Left lung (tissue), 14 donors: ENCODE measurements at places on chromosomes 7 and 10. TPM values are rescaled to one million over a fixed set of nuclear protein-coding genes. Genes with fewer than 3 reads are reported as not detected.

DNA sequence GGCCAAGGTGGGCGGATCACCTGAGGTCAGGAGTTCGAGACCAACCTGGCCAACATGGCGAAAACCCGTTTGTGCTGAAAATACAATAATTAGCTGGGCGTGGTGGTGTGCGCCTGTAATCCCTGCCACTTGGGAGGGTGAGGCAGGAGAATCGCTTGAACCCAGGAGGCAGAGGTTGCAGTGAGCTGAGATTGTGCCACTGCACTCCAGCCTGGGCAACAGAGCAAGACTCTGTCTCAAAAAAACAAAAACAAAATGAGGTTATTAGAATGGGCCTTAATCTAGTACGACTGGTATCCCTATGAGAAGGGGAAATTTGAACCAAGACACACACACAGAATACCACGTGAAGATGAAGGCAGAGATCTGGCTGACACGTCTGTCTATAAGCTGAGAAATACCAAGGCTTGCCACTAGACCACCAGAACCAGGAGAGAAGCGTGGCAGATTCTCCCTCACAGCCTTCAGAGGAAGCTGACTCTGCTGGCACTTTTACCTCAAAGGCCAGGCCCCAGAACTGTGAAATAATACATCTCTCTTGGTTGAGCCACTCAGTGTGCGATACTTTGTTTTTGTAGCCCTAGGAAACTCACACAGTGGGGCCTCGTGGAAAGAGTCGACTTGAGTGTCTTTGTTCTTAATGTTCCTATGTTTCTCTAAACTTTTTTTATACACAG lies 59.6 kb downstream of the TMEM209 start:
- no peak for DNase-seq

- no peak for DNase-seq
Measured at GRCh38 chr10:60399328-60399727, 9.7 kb upstream of the ANK3 start.

Gene CCL24
- 1.7 TPM for total RNA-seq

Gene ELFN1
- 1.6 TPM for total RNA-seq

DNA sequence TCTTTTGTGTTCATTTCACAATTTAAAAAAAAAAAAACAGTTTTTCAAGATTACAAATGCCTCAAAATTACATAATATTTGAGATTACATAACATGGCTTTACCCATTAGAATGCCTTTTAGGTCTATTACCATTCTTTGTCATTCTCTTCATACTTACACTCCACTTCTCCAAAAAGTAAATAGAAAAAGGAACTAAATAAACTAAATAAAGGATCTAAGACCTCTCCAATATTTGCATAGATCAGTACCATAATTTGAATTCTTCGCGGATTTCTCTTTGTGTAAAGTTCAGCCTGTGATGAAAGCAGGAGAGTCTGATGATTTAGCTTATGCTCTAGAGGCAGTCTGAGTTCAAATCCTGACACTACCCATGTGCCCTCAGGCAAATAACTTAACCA lies 56.4 kb upstream of the C1GALT1 start:
- DNase-seq = no peak

GRCh38 chr10:74363727-74364126 lies 212.7 kb downstream of the ADK start:
- no peak for DNase-seq

Gene DBNL
- 119 TPM for total RNA-seq

DNA sequence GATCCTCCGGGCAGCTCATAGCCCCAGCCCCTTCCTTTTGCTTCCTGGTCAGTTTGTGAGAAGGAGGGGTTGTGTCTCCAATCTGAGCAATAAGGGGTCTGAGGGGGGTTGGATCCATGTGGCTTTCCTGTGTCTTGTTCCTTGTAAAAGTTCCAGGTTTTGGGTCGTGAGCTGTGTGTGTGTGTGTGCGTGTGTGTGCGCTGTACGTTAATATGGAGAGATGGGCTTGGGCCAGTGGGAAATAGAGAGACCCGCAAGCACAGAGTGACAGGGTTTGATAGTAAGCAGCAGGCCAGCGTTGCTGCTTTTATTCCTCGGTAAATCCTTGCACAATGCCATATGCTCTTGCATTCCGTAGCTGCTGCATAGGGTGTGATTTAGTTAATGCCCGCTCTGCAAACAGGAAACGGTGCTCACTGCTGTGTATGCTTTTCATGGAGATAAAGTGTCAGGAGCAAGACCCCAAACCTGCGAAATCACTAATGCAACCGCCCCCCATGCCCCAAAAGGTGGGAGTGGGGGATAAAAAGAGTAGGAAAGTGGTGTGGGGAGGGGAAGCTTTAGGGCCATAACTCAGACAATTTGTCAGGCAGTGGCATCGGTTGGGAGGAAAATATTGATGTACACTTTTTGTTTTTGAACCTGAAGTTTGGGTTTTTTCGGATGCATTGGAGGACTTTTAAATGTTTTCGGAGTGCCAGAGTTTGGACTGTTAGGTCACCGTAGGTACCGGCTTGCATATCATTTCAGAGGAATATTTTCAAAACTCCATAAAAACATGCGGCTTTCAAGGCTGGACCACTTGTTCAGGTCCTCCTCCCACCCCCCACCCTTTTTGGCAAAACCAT lies 108.7 kb downstream of the TCF7L2 start:
- peak; percentile 69 for DNase-seq

DNA sequence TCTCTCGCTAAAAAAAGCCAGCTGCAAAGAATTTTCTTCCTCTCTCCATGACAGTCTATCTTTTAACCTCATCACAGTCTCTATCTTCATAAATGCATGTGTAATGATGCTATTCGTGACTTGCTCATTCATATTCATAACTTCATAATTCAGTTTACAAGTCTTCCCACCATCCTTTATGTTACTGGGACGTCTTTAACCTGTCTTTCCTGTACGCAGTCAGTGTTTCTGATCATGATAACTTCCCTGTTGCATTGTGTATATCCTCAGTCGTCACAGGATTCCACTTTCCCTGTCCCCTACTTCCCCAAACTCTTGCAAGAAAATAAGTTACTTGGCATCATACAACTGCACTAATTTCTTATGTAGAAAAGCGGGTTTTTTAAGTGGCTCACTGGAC lies 165.6 kb upstream of the ASAH2 start:
- DNase-seq = no peak

Gene ZCWPW1
- total RNA-seq = 2.9 TPM

Gene FOXP2
- 9.0 TPM for total RNA-seq

DNA sequence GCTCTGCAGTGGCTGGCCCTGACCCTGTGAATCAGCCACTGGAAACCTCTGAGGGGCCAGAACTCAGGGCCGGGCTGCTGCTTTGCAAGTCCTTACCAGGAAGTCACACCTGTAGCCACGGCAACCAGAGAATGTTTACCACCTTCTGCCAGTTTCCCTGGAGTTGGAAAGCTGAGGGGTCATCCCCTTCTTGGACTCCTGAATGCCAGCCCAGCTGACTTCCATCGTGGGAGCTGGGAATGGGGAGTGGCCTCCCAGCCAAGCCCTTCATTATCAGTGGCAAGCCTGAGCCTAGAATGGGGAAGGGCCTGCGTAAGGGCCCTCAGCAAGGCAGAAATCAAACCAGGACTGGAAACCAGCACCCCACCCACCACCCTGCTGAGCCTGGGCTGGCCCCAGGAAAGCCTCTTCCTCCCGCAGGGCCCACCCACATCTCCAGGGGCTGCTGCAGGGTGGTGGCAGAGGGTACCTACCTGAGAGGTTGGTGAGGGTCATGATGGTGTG lies 6.5 kb upstream of the CRHR2 start:
- DNase-seq = no peak

Gene CCDC136
- 2.5 TPM for total RNA-seq

DNA sequence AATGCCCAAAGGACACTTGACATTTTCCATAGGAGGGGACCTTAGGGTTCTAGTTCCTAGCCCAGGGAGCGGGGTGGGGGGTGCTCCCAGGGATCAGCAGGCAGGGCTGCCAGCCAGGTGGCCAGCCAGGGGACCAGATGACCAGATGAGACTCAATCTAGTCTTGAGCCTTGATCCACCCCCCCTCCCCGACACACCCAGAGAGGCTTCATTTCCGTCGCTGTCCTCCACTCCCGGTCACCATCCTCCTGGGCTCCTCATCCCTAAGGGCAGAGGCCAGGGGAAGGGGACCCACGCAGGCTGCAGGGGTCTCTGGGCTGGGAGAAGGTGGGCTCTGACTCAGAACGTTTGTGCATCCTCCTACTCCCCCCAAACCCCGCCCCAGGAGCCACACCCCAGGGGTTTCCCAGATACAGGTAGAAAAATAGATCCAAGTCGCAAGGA lies 1.0 kb downstream of the STX1A start:
- no peak for DNase-seq

Gene OR13A1
- not detected for total RNA-seq

DNA sequence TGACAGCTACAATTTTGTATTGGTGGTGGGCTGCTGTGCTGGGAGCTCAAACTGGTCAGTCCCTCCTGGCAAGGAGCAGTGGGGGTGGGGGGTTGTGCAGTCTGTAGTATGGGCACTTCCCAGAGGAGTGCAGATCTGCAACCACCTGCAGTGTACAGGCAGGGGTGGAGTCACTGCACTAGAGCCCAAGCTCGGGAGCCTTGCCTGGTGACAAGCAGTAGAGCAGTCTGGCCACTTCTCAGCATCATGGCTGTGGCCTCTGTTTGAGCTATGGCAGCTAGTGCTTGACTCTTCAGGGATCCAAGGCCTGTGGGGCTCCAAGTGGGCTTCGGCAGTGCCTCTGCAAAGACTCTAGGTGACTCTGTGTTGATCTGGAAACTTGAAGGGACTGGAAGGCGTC lies 585.1 kb upstream of the GRM3 start:
- no peak for DNase-seq

DNA sequence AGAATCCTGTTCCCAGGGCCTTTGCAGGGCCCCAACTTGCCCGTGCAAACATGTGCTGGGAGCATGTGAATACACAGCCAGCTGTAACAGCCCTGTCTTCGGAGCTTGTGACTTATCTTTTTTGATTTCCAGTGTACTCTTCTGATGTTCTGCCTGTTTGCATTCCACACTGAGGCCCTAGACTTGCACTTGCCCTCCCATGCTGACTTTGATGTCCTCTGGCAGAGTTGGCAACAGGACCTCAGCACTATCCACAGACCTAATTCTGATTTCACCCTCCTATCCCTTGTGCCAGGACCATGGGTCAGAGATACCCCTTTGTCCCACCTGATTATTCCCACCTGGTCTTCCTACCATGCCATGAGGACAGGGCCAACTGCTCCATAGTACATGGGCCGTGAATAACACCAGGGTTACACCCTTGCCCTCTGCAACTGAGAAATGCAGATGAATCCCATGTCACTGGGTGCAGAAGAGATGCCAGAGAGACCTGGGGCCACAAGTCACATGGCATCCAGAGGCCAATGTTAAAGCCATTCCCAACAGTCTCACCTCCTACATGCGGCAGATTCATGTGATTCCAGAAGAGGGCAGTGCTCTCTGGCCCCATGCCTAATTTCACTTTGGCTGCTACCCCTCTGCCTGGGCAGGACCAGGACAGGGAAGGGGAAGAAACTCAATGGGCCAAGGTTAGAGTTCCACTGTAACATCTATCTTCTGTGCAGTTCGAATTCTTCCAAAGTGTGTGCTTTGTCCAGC lies 43.0 kb downstream of the SCRN1 start:
- no peak for DNase-seq

Gene CYP26C1
- total RNA-seq = 0.42 TPM

GRCh38 chr10:109727436-109727835 lies 195.9 kb downstream of the XPNPEP1 start:
- DNase-seq = no peak

- DNase-seq = no peak
Measured at GRCh38 chr10:97718178-97718577, 4.6 kb downstream of the MARVELD1 start.

DNA sequence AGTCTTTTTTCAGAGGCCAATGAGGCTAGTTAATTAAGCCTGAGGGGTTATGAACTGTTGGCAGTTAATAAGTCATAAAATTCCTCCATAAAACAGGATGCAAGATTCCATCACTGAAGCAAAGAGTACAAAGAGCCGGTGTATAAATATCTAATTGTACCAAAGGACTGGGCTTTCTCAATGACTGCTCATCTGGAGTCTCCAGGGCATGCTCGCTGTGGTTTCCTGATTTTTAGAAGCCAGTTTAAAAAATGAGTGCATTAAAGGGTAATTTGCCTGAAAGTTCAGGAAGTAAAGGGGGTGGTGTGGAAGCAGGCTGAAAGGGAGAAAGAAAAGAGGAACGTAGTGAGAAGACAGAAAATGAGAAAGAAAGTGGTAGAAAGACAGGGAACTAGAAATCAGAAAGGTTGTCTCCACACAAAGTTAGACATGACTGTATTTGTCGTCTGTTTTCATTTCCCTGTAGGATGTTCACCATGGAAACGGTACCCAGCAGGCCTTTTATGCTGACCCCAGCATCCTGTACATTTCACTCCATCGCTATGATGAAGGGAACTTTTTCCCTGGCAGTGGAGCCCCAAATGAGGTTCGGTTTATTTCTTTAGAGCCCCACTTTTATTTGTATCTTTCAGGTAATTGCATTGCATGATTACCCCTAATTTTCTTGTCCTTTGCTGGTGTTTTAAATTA lies 282.3 kb downstream of the TWIST1 start:
- no peak for DNase-seq

DNA sequence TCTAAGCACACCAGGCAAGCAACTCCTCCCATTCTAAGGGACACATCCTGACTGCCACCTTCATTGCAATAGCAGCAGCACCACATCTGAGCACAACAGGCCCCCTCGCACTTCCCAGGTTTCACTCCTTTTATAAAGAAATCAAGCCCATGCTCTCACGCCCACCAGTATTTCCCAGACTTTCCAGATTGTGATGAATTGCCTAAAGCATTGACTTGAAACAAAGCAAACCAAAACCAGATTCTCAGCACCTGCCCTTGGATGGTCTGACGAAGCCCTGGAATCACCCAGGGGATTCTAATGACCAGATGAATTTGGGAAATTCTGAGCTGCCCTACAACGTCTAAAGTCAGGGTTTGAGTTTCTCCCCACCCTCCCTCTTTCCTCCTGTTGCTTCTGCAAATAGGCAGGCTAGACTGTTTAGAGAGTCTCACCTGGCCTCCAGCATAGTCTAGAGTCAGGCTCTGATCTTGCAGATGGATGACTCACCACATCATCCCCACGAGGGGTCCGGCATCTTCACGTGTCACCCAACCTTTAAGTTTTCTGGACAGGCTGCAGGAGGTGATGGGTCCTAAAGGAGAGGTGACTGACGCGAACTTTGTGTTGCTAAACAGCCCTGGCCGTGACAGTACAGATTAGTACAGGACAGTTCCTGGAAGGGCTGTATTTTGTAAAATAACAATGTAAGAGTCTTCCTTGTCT lies 198.0 kb downstream of the SKIDA1 start:
- DNase-seq = no peak

GRCh38 chr10:108612485-108612884 lies 1310.8 kb downstream of the XPNPEP1 start:
- DNase-seq = no peak

DNA sequence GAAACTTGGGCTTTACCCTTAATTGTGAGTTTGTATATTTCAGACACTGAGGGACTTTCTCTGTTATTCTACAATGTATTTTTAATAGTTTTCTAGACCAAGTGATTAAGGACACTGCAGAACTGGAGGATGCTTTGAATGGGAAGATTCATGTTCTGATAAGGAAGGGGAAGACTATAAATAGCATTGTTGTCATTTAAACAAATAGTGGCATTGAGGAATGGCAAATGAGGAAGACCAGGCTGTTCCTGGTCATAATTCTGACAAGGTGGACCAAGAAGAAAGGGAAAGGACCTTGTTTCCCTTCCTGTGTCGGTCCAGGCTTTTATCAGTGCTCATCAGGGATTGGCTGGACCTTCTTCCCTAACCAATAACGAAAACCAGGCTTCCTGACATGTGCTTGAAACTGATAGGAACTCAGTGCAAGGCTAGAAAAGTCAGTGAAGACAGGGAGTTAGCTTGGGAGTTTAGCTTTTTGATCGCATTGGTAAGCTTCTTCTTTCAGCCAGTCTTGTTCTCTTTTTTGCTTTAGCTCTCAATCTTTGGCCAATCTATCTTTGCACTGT lies 116.2 kb downstream of the ITGA8 start:
- no peak for DNase-seq

Gene GRB10
- 41.1 TPM for total RNA-seq
